ENCODE measurements at places on chromosomes 13 and 19.

DNA sequence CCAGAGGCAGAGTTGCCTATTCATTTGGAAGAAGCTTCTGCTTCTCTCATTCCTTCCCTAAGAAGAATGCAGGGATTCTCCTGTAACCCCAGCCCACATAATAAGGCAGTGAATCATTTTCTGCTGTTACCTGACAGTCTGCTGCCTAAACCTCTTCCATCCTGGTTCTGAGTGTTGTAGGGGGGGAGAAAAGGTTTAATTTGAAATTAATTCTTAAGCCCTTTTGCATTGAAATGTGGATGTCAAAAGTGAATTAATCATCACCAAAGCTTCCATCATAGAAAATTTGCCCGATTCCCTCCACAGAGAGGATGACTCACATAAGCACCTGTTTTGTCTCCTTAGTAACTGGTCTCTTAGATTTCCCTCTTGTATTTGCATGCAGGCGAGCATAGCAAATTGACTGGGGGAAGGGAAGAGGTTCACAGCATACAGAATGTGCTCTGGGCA is 146.7 kb upstream of the FNDC3A start:
- no peak for DNase-seq

GRCh38 chr19:16627928-16628182 is 149 bp downstream of the MED26 start:
- DNase-seq, result no peak

DNA sequence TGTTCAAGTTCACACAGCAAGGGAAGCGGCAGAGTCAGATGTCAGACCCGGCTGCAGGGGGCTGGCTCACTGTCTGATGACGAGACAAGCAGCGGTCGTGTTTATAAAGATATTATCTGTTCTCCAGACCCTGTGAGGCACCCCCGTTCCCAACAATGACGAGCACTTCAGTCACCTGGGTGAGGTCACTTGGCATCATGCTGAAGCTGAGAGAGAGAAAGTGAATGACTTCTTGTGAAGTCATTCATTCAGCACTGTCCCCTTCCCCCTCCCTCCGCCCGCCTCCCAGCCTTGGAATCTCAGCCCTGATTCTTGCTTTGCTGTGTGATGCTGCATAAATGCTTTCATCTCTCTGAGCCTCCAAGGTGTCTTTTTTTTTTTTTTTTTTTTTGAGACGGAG is 4.9 kb upstream of the LYPD3 start:
- DNase-seq, result peak; percentile 7

DNA sequence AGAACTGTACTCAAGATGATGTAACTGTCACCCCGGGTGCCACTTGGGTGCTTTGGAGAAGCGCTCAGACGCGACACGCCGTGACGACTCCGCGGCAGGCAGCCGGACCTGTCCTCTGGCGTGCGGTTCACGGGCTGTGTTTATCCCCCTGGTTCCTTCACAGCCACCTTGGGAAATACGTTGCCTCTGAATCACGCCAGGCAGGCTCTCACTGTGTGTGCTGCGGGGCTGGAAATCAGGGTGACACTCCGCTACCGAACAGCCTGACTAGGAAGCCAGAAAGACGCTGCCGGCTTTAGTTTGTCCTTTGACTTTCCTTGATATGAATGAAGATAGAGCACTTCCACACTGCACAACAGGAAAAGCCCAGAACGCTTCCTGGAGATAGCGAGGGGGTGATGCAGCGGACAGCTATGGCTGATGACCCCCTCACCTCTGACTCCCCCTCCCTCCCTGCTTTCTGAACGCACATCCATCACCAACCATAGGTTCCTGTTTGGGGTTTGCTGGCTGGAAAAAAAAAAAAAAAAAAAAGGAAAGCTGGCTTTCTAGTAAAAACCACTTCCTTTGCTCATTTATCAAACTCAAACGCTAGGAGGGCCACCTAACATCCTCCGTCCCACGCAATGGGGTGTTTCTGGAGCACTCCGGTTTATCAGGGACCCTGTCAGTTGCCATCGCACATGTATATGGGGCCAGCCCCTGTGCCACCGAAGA is 3.7 kb upstream of the GP6 start:
- DNase-seq, result no peak

All from adipocyte (in vitro differentiated cells).